ENCODE measurements at places on chromosomes 13 and 19. TPM values are rescaled to one million over a fixed set of nuclear protein-coding genes. Genes with fewer than 3 reads are reported as not detected.

GRCh38 chr13:101618440-101619187, 166.1 kb downstream of the ITGBL1 start:
- no peak for DNase-seq

DNA sequence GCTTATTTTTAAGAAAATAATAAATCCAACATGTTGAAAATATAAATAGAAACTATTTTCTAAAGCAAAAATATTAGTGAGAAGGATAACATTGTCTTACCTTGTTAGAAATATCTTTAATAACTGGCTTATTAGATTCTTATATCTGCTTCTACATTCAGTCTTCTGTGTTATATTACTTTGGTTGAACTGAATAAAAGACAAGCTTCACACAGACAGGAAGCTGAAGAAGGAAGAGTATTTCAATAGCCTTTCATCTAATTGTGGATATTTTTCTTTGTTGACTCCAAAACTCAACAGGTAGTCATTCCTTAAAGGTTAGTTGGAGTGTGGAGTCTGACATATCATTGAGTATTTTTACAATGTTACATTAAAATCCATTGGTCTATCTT, 10.9 kb downstream of the SETDB2 start:
- DNase-seq: no peak

DNA sequence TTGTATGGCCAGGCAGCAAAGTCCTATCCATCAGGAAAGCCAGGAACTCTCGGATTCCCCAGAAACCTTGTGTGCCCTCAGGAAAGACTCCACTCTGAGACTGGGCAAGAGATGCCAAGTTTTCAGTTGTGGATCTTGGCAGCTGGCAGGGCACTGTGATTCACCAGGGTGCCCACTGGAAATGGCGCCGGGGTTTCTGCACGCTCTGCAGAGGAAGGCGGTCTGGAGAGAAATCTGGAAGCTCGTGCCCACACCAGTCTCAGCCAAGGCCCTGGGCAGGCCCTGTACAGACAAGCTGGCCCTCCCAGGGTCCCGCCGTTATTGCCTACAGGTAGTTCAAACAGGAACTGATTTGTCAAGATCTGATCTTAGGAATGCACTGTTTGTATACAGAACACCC, 4.9 kb downstream of the NAPA start:
- DNase-seq: no peak

- no peak for DNase-seq
These were observed at the start of gene ICAM1 for GRCh38 chr19:10270616-10271394. Gene ICAM1, plus strand, starts transcription at chr19:10271120. Its CDS starts 40 bp downstream, at chr19:10271160.

GRCh38 chr13:24060993-24061392, 99.5 kb upstream of the SPATA13 start:
- DNase-seq: no peak

DNA sequence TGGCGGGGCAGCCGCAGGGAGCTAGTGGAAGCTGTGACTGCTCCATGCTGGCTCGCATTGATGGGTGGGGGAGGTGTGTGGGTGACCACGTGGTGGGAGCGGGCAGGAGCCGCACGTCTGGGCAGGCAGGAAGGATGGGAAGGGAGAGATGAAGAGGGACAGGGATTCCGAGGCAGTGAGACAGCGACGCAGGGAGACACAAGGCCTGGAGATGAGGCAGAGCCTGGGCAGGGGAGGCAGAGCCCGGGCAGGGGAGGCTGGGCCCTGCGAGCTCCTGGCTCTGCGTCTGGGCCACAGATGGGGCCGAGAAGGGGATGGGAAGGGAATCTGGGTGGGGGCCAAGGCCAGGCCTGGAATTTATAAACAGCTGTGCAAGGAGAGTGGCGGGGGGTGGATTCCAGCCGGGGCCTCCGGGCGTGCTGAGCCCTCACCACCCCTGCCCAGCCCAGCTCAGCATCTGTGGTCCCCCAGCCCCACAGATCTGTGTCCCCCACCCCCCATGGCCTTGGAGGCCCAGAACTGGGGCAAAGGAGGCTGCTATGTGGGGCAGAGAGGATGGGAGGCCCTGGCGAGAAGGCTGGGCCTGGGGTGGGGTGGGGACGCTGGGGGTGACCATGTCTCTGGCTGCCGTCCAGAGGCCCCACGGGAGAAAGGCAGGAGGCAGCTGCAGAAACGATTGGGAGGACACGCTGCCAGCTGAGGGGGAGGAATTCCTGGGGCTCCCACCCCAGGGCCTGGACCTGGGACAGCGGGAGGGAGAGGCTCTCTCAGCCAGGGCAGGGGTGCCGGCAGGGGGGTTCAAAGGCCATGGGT, 6.0 kb downstream of the EHD2 start:
- peak; percentile 88 for DNase-seq

GRCh38 chr13:114027046-114027715, 53.3 kb upstream of the C13orf46 start:
- DNase-seq: no peak

DNA sequence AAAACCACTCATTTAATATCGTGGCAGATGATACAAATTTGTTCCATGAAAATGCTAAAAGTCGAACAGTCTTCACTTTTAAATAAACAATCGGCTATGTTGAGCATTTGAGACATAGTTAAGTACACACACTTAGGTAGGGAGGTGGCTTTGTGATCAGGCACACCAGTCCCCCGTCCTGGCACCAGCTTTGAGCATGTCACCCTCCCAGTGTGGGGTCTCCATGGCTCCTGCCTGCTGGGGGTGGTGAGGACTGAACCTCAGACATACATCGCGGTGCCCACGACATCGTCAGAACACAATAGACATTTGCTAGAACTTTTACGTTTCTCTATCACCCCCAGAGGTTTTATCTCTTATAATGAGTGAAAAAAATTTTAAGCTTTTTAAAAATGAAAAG, 62.0 kb downstream of the RFX2 start:
- DNase-seq: no peak

GRCh38 chr19:41958367-41959055, 610 bp downstream of the RABAC1 start:
- DNase-seq: peak; percentile 65

DNA sequence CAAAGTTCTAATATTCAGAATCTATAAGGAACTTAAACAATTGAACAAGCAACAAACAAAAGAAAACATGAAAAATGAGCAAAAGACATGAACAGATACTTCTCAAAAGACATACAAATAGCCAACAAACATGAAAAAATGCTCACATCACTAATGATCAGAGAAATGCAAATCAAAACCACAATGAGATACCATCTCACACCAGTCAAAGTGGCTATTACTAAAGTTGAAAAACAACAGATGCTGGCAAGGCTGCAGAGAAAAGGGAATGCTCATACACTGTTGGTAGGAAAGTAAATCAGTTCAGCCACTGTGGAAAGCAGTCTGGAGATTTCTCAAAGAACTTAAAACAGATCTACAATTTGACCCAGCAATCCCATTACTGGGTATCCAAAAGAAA, 74.3 kb downstream of the CRYL1 start:
- no peak for DNase-seq

DNA sequence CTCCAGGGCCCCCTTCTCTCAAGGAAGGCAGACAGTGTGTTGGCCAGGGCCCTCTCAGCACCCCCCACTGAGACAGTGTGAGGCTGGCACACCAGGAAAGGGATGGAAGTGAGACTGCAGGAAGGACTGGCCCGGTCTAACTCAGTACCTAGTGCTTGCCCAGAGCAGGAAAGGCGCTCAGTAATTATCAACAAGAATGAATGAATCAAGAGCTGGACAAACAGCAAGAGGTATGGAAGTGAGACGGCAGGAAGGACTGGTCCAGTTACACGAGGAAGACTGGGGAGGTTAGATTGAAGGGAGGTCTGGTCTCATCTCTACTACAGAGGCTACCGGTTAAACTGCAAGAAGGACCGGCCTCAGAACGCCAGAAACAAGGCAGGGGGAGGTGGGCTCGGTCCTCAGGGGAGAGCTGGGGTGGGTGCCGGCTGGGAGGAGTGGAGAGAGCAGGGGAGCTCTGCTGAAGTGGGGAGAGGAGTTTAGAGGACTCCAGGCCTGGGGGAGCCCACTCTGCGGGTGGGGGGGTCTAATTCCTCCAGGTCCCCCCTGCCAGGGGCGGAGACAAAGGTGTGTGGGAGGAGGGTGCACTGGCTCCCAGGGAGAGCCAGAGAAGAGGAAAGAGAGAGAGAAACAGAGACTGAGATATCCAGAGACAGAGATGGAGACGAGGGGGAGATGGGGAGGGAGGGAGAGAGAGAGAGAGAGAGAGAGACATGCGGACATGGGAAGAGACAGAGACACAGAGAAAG, 1.1 kb downstream of the SLC8A2 start:
- no peak for DNase-seq

DNA sequence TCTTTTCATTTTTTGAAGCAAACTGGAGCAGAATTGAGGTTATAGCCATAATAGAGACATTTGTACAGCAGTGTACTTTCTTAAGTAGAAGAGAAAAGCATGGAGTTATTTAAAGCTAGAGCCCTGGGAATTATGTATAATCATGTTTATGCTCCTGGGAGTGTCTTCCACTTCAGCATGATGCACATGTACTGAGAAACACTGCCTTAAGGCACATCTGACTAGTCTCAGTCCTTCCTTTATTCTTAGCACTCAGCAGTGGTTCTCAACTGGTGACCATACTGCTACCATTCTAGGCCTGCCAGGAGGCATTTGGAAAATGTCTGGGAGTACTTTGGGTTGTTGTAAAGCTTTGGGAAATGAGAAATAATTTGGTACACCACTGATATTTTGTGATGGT, 45.8 kb downstream of the VWA8 start:
- no peak for DNase-seq

DNA sequence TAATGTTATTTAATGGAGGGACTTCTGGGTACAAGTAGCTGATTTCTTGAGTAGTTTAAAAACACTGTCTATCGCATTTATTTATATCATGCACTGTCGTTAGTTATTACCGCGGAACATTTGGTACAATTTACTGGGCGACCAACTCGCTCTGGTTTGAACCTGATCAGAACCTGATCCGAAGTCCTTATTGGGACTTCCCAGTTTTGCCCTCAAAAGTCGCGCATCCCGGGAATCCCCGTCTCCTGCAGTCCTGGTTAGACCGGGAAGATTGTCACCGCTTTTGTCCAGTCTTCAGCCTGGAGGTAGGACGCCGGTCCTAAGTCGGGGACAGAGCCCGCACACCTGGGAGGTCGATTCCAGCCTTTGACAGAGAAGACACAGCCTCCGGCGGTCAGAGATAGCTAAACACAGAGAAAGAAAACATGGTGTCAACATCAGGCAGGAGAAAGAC, 694 bp downstream of the CLN5 start:
- peak; percentile 26 for DNase-seq

- DNase-seq: no peak
These were observed at the start of gene ATP1A3 for GRCh38 chr19:41993612-41994483. Gene ATP1A3, minus strand, starts transcription at chr19:41994230. Its CDS starts 154 bp downstream, at chr19:41994076.

GRCh38 chr19:17576758-17577456, 21.5 kb downstream of the COLGALT1 start:
- peak; percentile 24 for DNase-seq

DNA sequence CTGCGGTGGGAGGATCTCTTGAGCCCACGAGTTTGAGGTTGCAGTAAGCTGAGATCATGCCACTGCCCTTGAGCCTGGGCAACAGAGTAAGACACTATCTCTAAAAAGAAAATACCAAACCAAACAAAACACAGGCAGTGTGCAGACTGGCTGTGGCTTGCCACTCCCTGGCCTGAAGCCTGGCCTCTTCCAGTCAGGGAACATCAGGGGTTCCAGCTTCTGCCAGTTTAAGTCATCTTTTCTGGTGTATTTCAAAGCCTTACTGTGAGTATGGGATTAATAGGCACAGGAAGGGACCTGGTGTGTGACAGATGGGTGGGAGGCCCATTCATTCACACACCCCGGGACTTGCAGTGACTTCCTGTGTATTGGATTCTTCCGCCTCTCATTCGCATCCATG, 27.0 kb upstream of the F2RL3 start:
- DNase-seq: no peak

- no peak for DNase-seq
These were observed 95.1 kb downstream of the CAB39L start for GRCh38 chr13:49348751-49349150.

DNA sequence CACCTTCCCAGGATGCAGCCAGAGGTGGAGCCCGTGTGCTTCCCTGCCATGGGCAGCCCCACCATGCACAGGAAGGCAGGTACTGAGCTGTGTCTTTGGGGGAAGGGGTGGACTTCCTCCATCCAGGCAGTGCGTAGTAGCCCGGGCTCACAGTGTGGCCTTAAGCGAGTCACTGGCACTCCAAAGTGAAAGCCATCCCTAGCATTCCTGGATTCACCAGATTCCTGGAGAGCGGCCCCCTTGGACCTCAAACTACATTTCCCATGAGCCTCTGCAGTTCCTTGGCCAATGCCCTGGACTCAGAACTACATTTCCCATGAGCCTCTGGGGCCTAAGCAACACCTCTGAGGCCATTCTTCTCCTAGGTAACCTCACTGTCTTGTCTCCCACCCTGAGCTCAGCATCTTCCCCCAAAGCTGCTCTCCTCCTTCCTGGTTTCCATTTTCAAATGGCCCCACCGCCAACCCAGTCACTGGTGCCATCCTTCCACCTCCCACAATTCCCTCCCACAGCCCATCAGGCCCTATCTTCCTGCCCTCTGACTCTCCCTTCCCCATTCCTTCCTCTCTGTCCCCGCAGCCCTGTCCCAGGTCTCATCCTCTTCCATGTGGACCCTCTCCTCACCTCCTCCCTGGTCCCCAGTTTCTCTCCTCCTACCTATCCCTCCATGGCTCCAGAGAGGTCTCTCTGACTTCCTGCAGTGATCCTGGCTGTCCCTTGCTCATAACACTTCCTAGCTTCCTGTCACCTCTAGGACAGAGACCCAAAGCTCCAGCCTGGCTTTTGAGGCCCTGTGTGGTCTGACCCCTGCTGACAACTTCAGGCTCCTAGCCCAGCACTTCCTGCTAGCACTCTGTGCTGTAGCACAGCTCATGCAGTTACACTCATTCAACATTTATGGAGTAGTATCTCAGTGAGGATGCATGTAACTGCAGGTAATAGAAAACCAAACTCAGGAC, at the start of gene C19orf81:
C19orf81 (plus strand) TSS at position 13 of the 959 bp plus-strand sequence; CDS start at position 13, 0 bp downstream.
- DNase-seq: peak; percentile 47

DNA sequence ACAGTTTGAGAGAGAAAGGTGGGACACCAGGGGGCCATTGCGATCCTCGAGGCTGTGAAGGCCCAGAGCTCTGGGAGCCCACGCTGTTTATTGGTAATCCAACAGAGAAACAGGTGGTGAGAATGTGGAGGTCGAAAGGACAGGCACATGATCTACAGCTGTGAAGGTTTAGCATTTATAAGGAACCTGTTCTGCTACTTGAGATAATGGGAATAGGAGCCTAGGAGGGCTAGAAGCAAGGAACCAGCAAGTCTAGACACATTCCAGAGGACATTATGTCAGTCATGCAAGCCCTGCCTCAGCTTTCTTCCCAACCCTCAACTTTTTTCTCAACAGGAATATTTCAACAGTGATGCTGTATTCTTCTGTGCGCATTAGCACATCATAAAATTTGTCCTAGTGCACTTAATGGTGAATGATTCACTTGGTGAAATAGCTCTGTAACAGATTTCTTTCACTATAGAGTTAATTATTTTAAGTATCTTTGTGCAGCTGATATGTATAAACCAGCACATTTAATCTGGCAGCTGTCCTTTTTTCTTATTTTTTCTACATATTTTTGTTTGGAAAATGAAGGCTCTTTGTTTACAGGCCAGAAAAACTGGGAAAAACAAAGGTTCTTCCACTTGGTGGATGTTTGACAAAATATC, 25.4 kb downstream of the ZNF90 start:
- DNase-seq: no peak

GRCh38 chr19:42388851-42389489, 1.1 kb downstream of the CNFN start:
- DNase-seq: no peak

The RETN gene
- total RNA-seq: not detected

The PLIN5 gene
- total RNA-seq: not detected

The SMIM44 gene
- total RNA-seq: not detected

The DIRAS1 gene
- total RNA-seq: not detected

The MRPL4 gene
- 174 TPM for total RNA-seq

The ATXN8OS gene
- total RNA-seq: not detected

The HPN gene
- total RNA-seq: not detected

Data from HT1080 (cell line).